Anterior cingulate cortex (tissue), 58 donors: ENCODE measurements at places on chromosomes 7 and 10.

DNA sequence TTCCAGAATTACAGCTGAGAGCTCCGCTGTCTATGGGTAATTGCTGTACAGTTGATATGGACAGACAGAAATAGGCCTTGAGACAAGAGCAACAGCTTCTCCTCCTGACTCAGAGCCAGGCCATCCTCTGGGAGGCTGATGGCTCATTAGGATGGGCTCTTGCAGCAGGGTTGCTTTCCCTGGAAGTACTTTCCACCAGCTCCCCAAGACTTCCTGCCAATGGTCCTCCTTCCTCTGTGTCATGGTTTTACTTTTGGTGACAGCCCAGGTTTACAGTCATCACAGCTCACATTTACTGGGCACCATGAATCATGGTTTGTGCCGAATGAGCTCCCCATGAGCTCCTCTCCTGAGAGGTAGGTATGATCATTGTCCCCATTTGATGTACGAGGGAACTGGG, 131.8 kb downstream of the HECW1 start:
- DNase-seq = no peak

GRCh38 chr10:97632949-97633884, at the start of gene MORN4:
Gene MORN4, minus strand, starts transcription at chr10:97633500. Its CDS starts 13,847 bp downstream, at chr10:97619653.
- DNase-seq = peak; percentile 64

DNA sequence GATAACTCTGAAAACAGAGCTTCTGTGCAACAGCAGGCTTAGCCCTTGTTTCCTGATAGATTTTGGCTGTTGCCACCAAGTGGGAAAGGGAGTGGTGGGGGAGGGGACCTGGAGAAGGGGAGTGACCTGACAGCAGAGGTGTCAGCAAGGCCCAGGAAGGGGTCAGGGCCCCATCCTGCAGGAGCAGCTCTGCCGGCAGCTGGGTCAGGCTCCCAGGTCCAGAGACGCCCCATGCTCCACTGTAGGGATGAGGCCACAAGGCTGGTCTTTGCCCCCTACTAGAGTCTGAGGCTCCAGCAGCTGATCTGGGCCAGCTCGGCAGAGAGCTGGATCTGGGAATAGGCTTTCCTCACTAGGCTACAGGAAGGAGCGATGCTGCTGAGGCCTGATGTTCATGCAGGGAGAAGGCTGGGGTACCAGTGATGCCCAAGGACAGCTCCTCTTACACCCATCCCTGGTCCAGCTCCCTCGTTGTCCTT, 44.0 kb upstream of the ZMIZ1 start:
- DNase-seq = no peak

DNA sequence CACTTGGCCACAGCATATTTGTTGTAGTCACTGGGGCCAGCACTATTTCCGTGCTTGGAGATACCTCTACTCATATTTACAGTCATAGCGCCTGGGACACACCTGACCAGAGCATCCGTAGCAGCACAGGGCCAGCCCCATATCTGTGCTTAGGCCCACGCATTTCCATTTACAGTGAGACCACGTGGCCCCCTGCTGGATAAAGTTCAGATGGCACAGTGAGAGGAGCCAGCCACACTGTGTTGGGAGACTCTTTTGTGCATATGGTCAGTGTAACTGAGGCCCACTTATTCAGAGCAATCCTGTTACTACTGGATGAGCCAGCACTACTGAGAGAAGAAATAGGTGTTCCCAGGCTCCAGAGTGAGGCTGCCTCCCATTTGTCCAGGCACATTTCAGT, 455.3 kb downstream of the REEP3 start:
- no peak for DNase-seq

DNA sequence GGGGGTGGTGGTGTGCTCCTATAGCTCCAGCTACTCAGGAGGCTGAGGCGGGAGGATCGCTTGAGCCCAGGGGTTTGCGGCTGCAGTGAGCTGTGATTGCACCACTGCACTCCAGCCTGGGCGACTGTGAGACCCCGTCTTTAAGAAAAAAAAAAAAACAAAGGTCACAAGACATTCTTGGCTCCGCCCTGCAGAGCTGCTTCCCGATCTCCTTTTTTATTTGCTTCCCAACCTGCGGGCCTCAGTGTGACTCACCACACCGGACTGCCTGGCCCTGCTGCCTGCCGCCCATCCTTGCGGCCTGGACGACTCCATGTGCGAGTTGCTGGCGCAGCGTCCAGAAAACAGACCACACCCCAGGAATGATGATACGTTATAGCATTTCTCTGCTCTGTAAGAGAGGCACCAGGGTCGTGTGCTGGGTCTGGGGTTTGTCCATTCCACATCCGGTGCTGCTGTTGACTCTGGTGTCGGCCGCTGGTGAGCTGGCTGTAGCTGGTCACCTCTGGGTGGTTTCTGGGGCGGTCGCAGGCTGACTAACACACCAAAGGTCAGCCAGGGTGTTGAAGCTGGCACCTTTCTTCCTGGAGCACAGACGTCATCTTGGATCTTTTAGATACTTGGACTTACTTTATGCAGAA, 123.6 kb downstream of the TCF7L2 start:
- DNase-seq = no peak
